B cell (primary cell): ENCODE measurements at places on chromosomes 13 and 19.

DNA sequence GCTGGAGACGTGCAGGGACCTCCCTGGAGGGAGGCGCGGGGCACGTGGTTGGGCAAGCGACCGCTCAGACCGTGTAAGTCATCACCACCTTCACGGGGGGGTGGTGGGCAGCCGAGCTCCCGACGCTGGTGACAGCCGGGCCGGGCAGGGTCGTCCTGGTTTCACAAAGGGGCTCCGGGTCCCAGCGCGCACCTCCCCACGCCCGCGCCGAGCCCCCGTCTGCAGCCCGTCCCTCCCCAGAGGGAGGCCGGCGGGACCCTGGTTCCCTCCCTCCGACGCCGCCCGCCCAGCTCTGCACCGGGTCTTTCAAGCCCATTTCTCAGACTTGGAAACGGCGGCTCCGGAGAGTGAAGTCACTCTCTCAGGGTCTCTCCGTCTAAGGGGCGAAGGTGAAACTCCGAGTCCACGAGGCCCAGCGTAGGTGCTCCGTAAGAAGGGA lies 729 bp upstream of the ARID3A start:
- no peak for DNase-seq

- DNase-seq, result no peak
Observed at GRCh38 chr13:40440990-40441820, 225.2 kb downstream of the FOXO1 start.

DNA sequence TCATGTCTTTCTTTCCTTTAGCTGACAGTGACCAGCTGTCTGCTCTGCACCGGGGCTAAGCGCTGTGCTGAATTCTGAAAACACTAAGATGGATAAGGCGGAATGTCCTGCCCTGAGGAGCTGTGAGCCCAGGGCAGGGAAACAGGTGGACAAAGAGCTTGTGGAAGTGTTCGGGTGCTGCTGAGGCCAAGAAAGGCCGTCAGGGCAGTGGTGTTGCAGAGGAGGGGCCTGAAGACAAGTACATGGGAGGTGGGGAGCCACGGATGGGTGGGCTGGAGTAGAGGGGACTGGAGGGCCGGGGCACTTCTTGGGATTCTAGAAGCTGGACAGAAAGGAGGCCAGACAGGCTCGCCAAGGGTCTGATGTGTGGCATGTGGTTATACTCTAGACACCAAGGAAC lies 66.2 kb upstream of the GPR183 start:
- no peak for DNase-seq

DNA sequence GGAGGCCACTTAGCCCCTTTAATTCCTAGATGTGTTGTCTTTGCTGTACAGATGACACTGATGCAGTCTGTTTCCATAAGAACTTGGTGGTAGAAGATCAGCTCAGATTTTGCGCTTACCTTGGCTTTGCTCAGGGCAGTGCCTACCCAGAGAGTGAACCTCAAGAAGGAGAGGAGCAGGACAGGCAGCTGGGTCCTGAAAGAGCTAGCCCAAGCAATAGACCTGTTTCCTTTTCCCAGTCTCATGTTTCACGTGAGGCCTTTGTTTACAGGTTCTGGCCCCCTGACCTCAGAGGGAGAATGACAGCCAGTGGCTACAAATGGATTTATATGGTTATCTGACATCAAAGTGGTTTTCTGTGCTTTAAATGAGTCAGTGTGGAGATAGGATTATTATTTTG lies 40.1 kb downstream of the METTL21C start:
- no peak for DNase-seq
